CD8-positive, alpha-beta memory T cell (primary cell): ENCODE measurements at places on chromosomes 6 and 20. TPM values are rescaled to one million over a fixed set of nuclear protein-coding genes. Genes with fewer than 3 reads are reported as not detected.

C20orf202 gene
- not detected for total RNA-seq

DNA sequence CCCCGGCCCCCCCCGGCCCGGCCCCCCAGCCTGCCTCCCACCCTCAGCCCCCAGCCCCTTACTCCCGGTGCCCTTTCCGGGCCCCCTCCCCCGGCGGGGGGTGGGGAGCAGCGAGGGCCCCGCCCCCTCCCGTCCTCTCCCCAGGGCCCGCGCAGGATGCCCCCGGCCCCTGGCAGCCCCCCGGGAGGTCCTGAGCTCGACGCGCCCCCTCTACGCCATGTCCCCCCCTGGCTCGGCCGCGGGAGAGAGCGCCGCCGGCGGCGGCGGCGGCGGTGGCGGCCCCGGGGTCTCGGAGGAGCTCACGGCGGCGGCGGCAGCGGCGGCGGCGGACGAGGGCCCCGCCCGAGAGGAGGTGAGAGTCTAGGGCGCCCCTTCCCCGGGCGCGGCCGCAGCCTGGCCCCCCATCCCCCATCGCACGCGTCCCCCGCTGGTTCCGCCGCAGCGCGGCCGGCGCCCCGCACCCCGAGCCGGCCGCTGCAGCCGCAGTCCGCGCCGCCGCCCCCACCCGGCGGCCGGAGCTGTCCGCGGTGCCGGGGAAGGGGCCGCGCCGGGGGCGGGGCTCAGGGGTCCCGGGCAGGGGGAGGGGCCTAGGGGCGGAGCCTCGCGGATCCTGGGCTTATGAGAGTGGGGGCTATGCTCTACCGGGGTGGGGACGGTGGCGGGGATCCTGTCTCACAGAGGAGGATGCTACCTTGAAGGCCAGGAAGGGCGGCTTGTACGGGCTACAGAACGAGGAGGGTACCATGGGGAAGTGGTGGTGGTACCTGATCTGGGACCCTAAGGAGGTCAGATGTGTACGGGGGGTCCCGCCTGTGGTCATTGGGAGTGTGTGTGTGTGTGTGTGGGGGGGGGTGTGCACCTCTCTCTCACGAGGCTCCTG is 516 bp downstream of the TMEM151B start:
- H3K27me3 ChIP-seq, result peaks cover 51% of the 10 kb centered on the region
- H3K27ac ChIP-seq, result no peak overlapping the region
- H3K36me3 ChIP-seq, result no peaks in the 10 kb centered on the region
- H3K4me3 ChIP-seq, result no peak overlapping the region

DNA sequence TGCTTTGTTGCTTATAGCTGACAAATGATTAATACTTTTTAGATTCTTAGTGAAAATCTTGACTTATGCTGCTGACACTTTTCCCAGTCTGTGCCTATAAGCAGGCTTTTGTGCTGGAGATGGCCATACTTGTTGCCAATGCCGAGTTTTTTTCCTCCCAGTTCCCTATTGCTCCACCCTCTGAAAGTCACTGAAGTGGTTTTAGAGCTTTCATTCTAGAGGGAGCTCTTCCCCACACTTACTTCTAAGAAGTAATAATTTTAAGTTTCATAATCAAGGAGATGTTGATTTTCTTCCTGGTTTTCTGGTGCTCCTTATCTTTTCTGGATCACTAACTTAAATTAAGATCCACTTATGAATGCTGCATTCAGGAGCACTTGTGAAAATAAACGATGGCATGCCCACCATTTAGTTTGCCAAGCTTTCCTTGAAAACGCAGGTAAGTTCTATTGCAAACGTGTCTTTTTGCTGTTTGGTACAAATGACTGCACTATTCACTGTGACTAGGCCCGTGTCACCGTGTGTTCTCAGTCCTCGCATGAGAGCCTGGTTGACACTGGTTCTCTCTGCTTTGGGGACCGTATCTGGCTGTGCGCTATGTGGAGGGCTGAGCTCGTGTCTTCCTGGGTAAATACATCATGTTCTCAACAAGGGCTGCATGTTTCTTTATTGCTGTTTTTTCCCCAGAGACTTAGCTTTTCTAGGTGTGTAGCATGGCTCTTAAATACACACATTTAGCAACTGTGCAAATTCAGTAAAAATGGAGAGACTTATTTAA is 50.2 kb downstream of the GFRA4 start:
- no peaks in the 10 kb centered on the region for H3K27me3 ChIP-seq
- no peak overlapping the region for H3K4me3 ChIP-seq
- no peaks in the 10 kb centered on the region for H3K4me1 ChIP-seq
- H3K27ac ChIP-seq, result no peak overlapping the region

PRDM1 gene
- total RNA-seq, result 88.2 TPM

- H3K27ac ChIP-seq, result no peak overlapping the region
- no peak for DNase-seq
- no peaks in the 10 kb centered on the region for H3K4me1 ChIP-seq
- no peak overlapping the region for H3K4me3 ChIP-seq
Measured at GRCh38 chr6:56734335-56734734, 91.6 kb upstream of the DST start.
